ENCODE measurements at places on chromosomes 3 and 15. TPM values are rescaled to one million over a fixed set of nuclear protein-coding genes. Genes with fewer than 3 reads are reported as not detected.

- no peak for DNase-seq
These were observed 14.2 kb upstream of the SLC25A36 start for GRCh38 chr3:140927279-140928069.

GRCh38 chr15:31197497-31198414 lies 96.2 kb upstream of the TRPM1 start:
- DNase-seq, result peak; percentile 32

DNA sequence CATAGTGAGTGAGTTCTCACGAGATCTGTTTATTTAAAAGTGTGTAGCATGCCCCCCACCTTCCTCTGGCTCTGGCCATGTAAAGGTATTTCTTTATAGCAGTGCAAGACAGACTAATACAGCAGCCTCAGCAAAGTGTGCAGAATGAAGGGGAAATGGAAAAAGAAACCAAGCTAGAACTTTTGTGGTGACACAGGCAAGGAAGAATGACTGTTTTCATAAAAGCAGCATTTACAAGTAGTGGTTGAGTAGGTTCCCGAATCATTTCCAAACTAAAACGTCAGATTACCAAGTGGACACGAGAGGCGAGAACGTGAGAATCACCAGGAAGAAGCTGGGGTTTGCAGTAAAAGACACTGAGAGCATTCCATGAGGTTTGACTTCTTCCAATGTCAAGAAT lies 100.2 kb upstream of the AKAP13 start:
- no peak for DNase-seq

- no peak for DNase-seq
These were observed 12.1 kb upstream of the LOXL1 start for GRCh38 chr15:73914145-73914544.

GRCh38 chr3:184733971-184734608 lies 22.2 kb upstream of the MAGEF1 start:
- DNase-seq, result no peak

The GABRR3 gene
- total RNA-seq, result not detected

DNA sequence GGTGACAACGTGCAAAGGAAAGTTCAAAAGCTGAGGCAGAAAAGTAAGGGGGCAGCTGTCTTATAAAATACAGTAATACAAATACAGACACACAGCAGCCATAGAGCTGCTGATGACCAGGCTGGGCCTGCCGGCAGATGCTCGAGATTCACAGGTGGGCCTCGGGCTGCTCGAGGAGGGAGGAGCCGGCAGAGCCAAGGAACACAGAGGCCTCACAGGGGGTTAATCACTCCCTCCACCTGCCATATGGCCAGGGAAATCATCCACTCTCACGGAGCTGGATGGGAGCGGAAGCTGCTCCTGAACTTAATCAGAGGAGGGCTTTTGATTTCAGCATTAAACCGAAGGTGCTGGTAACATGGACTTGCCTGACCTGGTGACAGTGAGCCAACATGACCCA lies 29.6 kb upstream of the MGLL start:
- DNase-seq, result no peak

The GP9 gene
- total RNA-seq, result not detected

DNA sequence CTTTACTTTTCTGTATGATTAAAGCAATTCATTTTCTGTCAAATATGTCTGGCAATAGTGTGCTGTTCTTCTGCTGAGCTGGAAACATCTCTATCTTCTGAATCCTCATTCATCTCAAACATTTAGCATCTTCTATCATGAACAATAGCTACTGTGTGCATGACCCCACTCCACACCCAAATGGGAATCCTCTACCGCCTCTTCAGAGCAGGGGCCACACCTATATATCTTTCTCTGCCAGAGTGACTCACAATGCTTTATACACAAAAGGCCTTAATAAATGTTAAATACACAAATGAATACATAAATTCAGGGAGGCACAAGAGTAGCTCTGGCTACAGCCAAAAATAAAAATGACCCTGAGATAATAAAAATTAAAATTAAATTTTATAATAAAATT lies 8.0 kb downstream of the ALDH1A2 start:
- DNase-seq, result no peak

- no peak for DNase-seq
These were observed 102.3 kb downstream of the POLQ start for GRCh38 chr3:121443456-121443855.

The TTC21A gene
- 8.9 TPM for total RNA-seq

DNA sequence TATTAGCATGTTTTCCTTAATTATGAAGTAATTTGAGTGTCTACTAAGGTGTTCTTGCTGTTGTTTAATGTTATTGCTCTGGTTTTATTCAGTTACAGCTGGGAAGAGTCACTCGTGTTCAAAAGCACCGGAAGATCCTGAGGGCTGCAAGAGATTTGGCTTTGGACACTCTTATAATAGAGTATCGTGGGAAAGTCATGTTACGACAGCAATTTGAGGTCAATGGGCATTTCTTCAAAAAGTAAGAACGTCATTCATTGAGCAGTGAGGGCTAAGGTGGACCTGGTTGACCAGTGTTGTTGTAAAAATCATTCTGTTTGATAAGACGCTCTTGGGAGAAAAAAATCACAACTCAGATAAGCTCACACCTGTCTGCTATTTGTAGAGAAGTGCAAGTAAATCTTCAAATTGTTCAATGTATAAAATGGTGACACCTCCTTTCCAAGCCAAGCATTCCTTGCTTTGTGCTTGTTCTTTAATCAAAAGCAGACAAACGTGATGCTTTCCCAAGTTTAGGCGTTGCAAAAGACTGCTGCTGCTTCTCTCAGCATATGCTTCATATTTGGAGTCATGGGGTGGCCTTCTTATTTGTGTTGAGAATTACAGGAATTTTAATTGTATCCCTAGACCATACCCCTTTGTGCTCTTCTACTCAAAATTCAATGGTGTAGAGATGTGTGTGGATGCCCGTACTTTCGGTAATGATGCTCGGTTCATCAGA lies 44.2 kb downstream of the SETD5 start:
- DNase-seq, result no peak

DNA sequence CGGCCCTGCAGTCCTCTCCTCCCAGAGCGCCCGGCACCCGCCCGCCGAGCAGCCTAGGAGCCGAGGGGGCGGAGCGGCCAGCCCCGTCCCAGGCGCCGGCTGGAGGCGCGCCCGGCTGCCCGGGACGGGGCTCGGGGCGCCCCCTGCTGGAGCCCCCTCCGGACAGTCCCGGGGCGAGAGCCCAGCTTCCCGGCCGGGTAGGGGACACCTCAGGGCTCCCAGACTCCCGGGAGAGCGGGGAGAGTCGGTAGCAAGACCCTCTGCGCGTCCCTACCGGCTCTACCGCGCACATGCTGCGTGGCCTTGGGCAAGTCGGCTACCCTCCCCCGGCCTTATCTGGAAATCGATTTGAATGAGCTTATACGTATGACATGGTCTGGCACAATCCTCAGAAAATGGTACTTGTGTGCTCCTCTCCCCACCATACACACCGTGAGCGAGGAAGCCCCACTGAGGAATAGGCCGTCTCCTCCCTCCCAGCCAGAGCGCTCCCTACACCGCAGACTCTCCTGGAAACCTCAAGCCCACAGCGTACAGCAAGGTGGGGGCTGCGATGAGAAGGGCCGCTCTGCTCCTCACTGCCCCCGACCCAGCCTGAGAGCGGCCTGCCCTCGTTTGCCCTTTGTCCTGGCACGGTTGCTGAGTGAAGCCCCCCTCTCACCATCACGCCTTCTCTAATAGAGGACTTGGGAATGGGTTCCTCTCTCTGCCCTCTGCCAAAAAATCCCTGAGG lies at the start of gene DAPK2:
TSS of gene DAPK2 (minus strand) at position 65 of the 733 bp plus-strand sequence. CDS start 6,224 bp downstream, outside the sequence.
- DNase-seq, result peak; percentile 82

The SLC35G2 gene
- 11.4 TPM for total RNA-seq

The CPN2 gene
- total RNA-seq, result not detected

GRCh38 chr3:12643010-12643380 lies 20.9 kb downstream of the RAF1 start:
- no peak for DNase-seq

The MUSTN1 gene
- 7.0 TPM for total RNA-seq

The ITIH3 gene
- total RNA-seq, result 1.5 TPM

DNA sequence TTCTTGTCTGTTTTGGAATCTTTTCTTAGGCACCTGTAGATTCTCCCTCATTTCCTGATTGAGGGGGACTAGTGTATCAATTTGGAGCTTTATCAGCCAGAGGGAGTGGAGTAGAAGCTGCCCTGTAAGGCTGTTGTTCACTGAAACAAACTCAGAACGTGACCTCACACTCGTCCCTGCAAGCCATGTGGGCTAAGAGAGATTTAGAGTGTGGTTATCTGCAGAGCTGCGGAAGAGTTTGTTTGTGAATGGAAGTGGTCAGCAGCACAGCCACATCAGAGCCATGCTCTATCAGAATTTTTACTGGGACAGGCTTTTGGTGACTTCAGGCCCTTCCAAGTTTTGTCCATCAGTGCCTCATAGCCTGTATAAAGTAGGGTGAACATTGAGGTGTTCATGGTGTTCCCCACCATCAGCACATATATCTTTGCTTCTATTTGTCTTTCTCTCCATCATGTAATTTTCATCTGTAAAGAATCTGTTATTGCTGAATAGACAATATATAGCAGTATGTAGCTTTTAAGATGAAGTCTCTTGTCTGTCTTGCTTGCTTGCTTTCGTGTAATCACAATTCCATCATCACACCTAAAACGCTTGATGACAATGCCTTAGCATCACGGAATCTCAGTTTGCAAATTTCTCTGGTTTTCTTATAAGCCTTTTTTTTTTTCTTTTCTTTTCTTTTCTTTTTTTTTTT lies 37.0 kb downstream of the LARS2 start:
- DNase-seq, result no peak

The C15orf39 gene
- 18.3 TPM for total RNA-seq

DNA sequence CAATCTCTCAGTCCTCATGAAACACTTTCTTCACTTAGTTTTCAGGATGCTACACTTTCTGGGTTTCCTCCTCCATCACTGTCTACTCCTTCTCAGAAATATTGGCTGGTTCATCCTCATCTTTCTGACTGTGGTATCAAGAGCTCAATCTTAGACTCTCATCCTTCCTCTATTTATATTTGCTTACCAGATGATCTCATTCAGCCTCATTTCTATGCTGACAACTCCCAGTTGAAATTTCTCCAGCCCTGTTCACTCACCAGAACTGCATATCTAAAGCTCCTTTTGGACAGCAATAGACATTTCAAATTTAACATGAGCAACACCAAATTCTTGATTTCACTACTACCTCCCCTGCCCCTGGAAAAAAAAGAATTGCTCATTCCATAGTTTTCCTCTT lies 48.0 kb upstream of the FBN1 start:
- DNase-seq, result no peak

DNA sequence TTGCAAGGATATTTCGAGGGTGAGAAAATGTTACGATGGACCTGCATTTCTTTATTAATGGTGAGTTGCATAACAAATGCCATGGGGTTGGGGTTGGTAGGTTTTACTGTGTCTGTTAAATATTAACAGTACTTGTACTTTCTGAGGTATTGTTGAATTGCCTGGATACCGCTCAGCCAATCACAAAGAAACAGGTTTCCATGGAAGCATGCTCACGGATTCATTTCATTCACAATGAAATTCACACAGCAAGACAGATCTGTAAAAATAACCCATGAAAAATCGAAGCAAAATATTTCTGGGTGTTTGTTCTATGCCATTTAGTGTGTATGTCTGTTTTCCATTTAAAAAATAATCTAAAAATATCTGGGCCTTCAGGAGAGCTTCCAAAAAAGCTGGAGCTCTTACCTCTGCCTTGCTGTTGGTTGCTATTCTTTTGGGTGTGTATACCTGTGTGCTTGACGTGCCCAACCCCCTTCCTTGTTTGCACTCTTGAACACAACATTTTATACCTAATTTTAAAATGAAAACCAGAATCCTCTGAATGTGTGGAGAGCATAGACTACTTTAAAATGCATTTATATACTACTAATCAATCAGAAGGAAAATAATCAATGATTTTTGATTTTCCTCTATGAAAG lies 479.8 kb upstream of the TBL1XR1 start:
- DNase-seq, result no peak

- no peak for DNase-seq
These were observed 1.2 kb downstream of the RASGRF1 start for GRCh38 chr15:79089331-79089889.

DNA sequence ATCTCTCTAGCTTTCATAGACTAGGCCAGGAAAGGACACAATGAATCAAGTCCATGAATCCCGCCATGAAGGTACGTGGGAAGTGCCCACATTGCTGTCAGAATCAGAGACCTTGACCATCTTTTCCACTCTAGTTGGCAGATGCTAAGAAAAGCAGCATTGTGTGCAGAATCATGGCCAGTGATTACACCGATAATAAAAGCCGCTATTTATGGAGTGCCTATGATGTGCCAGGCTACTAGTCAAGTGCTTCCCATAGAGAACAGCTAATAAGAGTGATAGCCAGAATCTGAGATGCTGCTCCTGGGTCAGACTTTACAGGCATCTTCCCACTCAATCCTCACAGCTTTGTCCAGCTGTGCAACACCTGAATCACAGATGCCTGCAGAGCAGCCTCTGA lies 13.2 kb upstream of the RPL32 start:
- DNase-seq, result no peak

The PARP6 gene
- total RNA-seq, result 68.4 TPM

GRCh38 chr15:68402432-68403160 lies 29.4 kb downstream of the ITGA11 start:
- DNase-seq, result no peak

GRCh38 chr3:79202471-79203143 lies 565.2 kb downstream of the ROBO1 start:
- DNase-seq, result no peak
